Esophagus squamous epithelium (tissue), 5 donors: ENCODE measurements at places on chromosomes 3 and 15.

GRCh38 chr3:57910990-57911389 lies 97.2 kb upstream of the FLNB start:
- DNase-seq, result no peak

- DNase-seq, result no peak
These were observed 30.1 kb downstream of the FGD5 start for GRCh38 chr3:14848906-14849305.

- no peak for DNase-seq
These were observed 257.6 kb upstream of the STT3B start for GRCh38 chr3:31275038-31275572.

GRCh38 chr3:54137311-54137710 lies 15.0 kb downstream of the CACNA2D3 start:
- no peak for DNase-seq

DNA sequence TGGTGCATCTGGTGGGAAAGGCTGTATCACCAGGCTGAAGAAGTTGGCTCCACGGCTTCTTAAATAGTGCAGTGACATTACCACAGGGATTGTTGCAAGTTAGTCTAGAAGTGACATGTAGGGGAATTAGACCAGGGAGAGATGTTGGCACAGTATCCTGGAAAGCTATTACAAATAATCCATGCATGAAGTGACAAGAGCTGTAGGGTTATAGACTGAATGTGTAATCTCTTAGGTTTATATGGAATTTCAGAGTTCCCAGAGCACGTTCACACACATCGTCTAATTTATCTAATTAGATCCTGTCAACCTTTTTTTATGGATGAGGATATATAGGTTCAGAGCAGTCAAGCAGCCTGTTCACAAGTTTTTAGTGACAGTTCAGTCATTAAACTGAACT lies 37.3 kb upstream of the APH1B start:
- no peak for DNase-seq

GRCh38 chr3:177475356-177475665 lies 278.0 kb upstream of the TBL1XR1 start:
- DNase-seq, result no peak

DNA sequence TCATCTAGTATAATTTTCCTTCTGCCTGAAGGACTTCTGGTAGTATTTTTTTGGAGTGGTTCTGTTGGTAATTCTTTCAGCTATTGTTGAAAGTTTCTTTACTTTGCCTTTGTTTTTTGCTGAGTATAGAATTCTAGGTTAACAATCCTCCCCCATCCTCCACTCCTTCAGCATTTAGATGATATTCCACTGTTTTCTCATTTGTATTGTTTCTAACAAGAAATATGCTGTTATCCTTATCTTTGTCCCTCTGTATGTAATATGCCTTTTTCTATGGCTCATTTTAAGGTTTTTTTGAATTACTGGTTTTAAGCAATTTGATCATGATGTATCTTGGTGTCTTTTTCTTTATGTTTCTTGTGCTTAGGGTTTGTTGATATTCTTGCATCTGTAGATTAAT lies 53.9 kb downstream of the KLF15 start:
- DNase-seq, result no peak
